OCI-LY7 (cell line): ENCODE measurements at places on chromosomes 1 and 21. TPM values are rescaled to one million over a fixed set of nuclear protein-coding genes. Genes with fewer than 3 reads are reported as not detected.

GRCh38 chr1:61254634-61255357 lies 172.4 kb downstream of the NFIA start:
- no peak for DNase-seq

DNA sequence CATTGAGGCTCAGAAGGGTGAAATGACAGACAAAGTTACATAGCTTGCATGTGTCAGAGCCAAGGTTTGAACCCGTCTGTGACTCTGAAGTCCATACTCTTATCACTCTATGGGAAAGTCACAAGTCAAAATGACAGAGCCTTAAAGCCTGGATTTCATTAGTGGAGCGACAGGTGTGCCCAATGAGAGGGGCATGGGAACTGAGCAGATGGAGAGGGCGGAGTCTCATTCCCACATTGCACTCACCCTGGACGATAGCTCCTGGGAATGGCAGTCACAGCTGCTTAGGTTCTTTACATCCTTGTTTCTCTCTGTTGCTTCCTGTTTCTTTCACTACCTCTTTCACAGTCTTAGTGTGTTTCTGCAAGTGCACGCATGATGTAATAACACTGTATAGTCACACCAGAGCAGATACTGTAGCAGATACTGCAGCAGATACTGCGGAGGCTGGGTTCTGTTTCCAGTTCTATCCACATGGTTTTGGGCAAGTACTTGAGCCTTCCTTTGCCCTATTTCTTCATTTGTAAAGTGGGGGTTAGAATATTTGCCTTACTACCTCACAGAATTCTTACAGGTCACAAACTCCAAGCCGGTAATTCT lies 127.2 kb downstream of the ZSCAN20 start:
- no peak for DNase-seq

- DNase-seq, result no peak
Observed at GRCh38 chr1:163970699-163971098, 588.3 kb upstream of the PBX1 start.

HSF2BP gene
- 5.0 and 5.1 TPM in 2 replicates for total RNA-seq

INTS7 gene
- total RNA-seq, result 25.5 and 25.8 TPM in 2 replicates
